Mucosa of gallbladder (tissue), 1 donor: ENCODE measurements at places on chromosomes 3 and 15.

DNA sequence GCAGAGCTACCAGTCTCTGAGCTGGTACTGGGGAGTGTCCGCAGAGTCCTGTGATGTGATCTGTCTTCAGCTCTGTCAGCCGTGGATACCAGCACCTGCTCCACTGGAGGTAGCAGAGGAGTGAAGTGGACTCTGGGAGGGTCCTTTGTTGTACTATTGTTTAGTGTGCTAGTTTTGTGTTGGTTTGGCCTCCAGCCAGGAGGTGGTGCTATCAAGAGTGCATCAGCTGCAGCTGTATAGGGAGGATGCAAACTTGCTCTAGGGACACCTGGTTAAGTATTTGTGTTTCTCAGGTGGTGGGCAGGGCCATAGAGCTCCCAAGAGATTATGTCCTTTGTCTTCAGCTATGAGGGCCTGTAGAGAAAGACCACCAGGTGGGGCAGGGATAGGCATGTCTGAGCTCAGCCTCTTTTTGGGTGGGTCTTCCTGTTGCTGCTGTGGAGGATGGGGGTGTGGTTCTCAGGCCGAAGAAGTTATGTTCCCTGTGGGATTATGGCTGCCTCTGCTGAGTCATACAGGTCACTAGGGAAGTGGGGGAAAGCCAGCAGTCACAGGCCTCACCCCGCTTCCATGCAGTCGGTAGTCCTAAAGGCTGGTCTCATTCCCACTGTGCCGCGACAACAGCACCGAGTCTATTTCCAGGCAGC, 443.2 kb upstream of the TBL1XR1 start:
- no peak for DNase-seq

DNA sequence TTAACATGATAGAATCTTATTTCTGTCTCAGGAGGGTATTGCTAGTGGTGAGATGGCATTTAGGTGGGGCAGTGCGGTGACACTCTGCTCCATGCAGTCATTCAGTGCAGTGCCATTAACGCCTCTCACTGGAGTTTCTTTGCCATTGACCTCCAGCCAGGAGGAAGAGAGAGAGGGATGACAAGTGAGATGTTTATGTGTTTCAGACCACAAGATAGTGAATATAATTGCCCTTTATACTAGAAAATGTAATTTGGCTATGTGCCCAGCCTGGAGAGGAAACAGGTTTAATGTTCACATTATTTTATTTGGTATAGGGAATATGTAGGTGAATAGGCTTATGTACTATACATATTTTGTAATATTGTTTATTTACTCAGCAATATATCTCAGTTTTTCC, 84.5 kb downstream of the ZIC1 start:
- DNase-seq, result no peak

- peak; percentile 11 for DNase-seq
These were observed 643 bp downstream of the MYO5A start for GRCh38 chr15:52527911-52528563.

DNA sequence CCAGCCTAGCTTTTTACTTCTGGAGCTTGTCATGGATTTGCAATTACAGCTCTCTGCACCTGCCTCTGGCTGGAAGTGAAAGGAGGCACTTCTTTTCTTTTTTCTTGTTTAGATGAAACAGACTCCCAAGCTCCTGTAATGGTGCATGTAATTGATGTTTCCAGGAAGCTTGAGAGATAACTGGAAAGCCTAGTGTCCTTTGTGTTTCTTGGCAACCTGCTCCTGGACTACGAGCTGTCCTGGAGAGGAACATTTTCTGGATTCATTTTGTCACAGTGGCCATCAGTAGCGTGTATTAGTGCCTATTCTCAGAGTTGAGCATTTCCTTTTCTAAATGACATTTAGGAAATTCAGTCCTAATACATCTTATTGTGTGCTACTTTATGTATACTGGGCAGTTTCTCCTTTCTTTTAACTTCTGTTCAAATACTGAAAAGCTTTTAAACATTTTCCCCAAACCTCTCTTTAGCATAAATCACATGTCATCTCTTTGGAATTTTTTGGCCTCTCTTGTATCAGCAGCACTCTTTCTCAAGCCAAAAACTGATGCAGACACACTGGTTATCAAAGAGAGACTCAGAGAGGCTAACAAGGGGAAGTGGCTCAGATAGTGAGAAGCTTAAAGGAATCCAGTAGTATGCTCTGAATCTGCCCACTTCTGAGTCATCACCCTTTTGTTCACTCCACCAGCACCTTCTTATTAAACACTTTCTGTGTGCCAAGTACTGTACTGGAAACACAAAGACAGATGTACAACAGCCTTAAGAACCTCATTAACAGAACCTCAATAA, 62.6 kb upstream of the SLC2A2 start:
- no peak for DNase-seq

DNA sequence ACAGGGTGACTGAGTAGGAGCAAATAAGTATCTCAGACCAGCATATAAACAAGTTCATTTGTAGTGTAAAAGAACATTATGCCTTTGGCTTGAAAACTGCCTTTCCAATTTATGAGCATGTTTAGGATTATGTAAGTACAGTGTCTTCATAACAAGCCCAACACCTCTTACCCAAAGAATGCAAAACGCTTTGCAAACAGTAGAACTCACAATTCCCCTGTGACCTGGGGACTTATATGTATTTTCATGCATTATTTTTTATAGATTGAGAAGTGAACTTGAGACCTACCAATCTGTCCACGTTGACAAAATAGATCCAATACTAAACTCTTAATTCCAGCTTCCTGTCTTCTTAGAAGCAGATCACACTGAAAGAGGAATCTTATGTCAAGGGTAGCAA, 202.1 kb downstream of the TP63 start:
- no peak for DNase-seq
